ENCODE measurements at places on chromosomes 6 and 20.

DNA sequence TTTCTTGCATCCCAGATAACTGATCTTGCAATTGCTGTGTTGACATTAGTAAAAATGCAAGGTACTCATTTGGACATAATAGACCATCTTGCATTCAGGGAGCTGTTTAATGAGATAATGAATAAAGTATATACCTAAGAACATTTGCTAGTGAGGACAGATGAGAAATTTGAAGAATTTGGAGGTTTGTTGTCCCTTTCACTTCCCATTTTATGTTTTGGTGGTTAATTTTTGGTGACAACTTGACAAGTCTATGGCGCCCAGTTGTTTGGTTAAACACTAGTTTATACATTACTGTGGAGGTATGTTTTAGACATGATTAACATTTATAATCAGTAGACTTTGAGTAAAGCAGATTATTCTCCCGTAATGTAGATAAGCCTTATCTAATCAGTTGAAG is 300.2 kb upstream of the SYNCRIP start:
- DNase-seq, result no peak

- no peak for DNase-seq
These were observed 4.7 kb upstream of the SLC17A4 start for GRCh38 chr6:25749837-25750236.

DNA sequence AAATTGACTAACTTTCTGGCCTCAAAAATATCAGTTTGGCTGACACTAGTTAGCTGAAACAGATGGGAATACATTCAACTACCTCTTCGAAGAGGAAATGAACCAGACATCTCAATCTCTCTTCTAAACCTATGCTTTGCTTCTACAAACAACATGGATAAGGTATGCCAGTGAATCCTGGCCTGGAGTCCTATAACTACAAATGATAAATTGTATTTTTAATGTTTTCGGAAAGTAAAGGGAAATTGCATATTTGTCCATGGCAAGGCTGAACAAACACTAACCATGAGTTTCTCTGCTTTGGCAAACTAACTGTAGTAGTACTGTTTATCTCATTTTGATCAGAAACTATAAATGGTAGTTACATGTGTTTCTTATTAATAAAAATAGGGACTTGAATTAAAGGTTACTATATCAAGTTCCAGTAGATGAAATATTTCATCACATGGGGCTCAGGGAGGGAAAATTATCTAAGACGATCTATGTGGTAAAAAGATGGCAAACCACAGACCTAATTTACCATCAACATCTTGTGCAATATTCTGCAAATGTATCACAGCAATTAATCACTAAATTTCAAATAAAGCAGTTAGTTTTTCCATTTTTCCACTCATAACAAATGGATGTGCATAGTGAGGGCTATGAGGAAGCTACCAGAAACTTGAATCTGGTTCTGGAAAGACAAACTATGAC is 76.8 kb downstream of the COL12A1 start:
- peak; percentile 73 for DNase-seq

GRCh38 chr20:12957968-12958367 is 50.8 kb upstream of the SPTLC3 start:
- no peak for DNase-seq

DNA sequence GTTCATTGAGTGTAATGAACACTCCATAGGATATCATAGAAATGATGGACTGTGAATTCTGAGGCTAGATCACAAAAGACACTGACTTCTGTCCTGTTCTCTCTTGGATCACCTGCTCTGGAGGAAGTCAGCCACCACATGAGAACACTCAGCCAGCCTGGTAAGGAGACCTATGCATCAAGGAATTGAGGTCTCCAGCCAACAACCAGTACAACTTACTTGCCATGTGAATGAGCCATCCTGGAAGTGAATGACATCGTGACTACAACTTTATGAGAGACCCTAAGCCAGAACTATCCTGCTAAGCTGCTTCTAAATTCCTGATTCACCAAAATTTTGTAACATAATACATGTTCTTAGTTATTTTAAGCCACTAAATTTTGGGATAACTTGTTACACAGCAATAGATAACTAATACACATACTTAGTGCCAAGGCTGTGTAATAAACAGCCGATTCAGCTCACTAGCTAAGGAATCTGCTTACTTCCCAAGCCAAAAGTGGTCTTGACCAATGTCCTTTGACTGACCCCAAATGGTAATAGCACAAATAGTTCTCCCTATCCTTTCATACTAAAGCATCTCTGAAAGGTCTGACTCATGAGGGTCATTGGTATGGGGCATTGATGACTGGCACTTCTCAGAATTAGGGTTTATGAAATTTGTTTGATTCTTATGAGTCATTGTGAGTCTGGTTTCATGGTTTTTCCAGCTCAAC is 6.9 kb upstream of the CTNNBL1 start:
- DNase-seq, result peak; percentile 65

DNA sequence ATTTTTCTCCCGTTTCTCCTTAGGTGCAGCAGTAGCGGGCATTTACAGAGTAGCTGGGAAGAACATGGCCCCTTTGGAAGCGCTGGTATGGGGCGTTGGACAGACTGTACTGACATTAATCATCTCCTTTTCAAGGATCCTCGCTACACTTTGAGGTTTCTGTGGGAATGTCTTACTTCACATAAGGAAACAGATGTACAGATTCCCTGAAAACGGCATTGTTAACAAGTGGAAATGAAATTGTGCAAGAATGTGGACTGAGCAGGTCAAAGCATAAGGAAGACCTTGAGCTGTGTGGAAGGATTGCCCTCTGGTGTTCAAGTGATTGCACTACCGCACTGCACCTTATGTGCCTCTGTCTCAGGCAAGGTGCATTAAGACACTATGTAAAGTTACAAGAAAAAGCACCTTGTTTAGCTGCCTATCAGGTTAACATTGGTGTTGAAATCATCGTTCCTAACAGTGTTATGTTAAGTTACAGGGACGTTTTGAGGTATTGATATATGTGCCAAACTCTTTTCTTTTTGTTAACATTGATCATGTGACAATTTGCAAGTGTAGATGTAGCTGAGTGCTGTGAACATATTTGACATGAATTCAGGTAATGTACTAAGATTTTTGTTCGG is 38.0 kb downstream of the TMEM170B start:
- peak; percentile 85 for DNase-seq

- DNase-seq, result peak; percentile 36
These were observed 4.5 kb downstream of the FOXO3 start for GRCh38 chr6:108565091-108565766.

DNA sequence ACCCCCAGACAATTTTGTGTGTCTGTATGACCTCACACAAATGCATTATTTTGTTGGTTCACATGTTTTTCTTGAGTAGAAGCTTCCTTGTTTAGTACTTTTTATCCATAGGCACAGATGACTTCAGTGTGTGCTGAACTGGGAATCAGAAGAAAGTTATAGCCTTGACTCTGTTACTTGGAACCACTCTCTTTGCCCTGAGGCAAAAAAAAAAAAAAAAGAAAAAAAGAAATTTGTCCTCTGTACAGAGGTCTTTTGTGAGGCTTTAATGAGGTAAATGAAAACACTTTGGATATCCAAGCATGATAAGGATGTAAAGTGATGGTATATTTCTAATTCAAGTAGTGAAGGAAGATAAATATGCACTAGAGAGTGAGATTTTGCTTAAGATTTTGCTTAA is 51.9 kb downstream of the TRMT11 start:
- no peak for DNase-seq

DNA sequence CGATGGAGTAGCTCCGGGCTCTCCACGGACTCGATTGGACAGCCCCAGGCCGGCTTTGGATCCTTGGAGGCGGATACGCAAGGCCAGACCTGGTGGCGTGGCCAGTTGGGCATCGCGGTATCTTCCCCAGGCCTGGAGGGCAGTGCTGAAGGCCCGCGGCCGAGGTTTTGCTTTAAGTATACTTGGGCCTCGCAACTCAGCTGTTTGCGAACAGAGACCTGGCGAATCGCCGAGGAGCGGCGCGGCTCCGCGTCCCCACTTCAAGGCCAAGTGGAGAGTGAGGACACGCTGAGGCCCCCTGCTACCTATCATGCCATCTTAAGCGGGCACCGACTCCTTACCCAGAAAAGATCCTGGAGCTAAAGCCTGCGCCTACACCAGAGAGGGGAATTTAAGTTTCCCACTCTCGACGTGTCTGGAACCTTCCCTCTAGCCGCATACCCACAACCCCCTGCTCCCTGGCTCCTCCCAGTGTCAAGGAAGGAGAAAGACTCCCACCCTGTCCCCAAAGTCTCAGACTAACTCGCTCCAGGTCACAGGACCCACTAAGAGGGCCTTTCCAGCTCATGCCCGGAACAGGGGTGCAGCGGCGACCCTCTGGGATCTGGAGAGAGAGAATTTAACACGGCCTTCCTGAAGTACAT is 4.1 kb downstream of the LINC00237 start:
- DNase-seq, result no peak

GRCh38 chr6:56594699-56595098 is 48.0 kb downstream of the DST start:
- DNase-seq, result no peak

DNA sequence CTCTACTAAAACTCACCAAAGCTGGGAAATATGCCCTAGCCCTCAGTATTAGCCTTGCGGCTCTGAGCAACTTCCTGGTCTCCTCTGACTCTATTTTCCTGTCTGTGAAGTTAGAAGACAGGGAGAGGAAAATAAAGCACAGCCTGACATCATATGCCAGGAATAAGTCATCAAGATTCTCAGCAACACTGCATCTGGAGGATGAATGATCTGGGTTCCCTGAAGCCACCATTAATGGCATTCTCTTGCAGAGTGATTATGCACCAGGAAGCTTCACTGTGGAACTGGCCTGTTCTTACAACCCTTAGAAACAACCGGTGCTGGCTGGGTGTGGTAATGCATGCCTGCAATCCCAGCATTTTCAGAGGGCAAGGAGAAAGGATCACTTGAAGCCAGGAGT is 12.4 kb downstream of the ADGRF5 start:
- DNase-seq, result no peak
